ENCODE measurements at places on chromosomes 5 and 9.

DNA sequence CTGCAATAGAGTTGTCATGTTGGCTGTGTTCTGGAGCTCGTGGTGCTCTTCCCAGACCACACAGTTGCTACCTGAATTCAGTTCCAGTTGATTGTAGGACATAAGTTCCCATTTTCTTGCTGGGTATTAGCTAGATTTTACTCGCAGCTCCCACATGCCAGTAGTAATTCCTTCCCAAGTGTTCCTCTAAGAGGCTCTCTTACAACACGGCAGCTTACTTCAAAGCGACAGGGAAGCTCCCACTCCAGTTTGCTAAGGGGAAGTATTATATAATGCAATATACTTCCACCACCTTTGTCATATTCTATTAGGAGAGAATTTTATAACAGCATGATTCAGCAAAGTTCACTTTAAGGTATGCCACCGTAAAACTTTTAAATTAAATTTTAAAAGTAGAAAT lies 623.0 kb downstream of the SLCO4C1 start:
- no peak for DNase-seq

DNA sequence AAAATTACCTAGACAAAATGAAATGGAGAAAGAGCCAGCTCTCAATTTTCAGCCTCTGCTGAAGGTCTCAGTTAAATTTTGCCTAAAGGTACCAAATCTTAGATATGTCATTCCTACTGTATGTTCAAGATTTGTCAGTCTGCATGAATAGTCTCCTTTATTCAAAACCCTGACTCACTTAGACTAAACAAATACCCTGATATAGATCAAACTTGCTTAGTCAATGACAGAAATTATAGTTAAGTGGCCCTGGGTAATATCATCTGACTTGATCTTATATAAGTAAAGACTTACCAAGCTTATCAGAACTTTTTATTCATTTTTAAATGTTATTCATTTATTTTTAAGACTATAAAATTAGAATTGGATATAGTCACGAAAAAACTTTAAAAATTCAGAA lies 12.2 kb downstream of the MEGF9 start:
- no peak for DNase-seq

- no peak for DNase-seq
Observed at GRCh38 chr5:143164557-143164956, 238.9 kb downstream of the NR3C1 start.

GRCh38 chr5:10228288-10228687 lies 21.4 kb downstream of the ATPSCKMT start:
- DNase-seq = no peak

DNA sequence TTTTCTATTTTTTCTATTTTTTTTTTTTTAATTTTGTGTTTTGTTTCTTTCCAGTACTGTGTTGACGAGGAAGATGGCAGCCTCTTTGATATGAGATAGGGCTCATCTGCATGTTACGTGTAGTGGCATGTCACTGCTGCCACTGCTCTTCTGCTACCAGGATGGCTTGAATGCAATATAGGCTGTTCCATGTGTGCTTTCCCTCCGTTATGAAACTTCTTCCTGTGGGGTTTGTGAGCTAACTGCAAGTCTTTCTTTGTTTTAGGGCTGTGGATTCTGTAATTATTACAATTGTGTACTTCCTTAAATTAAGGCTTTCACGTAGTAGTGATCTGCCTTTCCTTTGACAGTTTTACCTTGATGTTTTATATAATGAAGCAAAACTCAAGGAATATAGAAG lies 184.6 kb downstream of the KDM4C start:
- DNase-seq = no peak

GRCh38 chr5:139468421-139468931 lies 2.3 kb upstream of the SMIM33 start:
- DNase-seq = no peak

GRCh38 chr5:6452622-6453504 lies 4.2 kb downstream of the UBE2QL1 start:
- no peak for DNase-seq

DNA sequence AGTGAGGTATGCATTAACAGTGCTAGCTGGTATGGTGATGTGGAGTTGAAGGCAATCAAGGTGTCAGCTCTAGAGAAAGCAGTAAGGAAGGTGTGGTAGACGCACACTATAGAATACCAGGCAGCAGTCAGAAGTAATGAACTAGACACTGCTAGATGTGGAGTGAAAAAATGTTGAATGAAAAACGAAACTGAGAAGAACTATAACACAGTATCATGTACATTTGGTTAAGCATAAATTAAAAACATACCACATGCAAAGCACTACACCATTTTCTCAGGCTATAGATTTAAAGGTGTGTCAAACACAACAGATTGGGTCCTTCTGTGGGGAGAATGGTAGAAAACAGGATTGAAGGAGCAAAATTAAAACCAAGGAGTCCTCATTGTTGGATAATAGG lies 15.4 kb downstream of the ZNF622 start:
- DNase-seq = no peak

All from DND-41 (cell line).